ENCODE measurements at places on chromosomes 6 and 20.

GRCh38 chr6:133487174-133487573 lies 246.0 kb downstream of the EYA4 start:
- DNase-seq = no peak

DNA sequence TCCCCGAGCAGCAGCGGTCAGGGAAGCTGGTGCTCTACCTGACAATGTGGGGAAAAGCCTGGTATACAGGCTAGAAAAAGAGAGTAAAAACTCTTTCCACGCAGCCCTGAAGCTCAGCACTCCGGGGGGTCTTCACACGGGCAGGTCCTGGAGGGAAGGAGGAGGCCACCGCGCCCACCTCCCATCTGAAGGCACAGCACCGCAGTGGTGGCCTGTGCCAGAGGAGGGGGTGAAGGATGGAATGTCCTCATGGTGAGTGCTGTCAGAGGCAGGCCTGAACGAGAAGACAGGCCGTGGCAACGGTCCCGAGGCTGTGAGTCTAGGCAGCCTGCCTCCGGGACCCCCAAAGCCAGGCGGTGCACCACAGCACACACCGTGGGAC lies 5.8 kb downstream of the SLC2A4RG start:
- no peak for DNase-seq

GRCh38 chr20:17108896-17109295 lies 117.9 kb upstream of the PCSK2 start:
- no peak for DNase-seq

DNA sequence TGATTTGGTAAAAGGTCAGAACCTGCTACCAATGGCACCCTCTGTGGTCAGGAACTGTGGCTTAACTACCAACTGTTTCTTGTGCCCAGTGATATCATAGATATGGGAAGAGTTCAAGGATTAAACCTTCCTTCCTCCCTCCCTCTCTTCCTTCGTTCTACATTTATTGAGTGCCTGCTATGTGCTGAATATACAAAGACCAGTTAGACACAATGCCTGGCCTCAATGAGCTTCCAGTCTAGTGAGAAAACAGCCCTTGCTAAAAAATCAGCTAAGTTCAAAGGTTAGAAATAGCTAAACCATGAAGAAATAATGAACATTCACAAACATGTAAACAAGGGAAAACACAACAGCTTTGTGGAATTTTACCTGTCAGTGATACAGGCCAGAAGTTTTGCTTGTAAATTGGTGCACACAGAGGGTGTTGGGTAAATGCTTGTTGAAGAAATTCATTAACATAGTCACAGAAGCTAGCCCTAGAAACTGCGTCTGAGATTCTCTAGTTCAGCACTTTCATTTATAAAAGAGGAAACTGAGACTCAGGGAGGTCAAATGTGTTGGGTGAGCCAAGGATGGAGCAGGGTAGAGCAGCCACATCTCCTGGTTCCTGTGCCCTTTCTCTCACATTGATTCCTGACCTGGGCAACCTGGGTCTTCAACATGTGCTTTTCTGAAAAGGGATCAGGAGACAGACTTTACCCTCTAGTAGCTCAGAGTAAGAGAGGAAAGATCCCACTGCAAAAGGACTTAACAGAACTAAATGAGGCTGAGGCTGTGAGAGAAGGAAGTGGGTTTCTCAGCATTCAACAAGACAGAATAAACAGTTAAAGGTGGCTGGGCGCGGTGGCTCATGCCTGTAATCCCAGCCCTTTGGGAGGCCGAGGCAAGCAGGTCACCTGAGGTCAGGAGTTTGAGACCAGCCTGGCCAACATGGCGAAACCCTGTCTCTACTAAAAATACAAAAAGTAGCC lies 14.4 kb upstream of the FOXO3 start:
- DNase-seq = no peak

DNA sequence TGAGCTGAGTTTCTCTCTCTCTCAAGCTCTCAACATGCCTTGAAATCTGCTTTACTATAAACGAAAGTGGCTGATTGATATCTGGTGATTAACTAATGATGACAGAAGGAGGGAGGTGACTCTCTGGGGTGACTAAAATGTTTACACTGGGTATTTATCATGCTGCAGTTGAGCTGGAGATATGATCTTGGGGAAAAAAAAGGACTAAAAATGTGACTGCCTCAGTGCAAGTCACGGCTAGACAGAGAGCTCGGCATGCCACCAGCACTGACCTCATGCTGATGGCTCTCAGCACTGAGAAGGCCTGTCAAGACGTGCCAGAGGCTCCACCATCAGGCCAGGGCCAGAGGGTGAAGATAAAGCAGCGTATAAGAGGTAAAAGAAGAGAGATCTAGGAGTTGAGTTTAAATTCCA lies 103.1 kb upstream of the SPACA1 start:
- DNase-seq = no peak

Data from CD14-positive monocyte (primary cell).